Sigmoid colon (tissue), 7 donors: ENCODE measurements at places on chromosomes 2 and 18. TPM values are rescaled to one million over a fixed set of nuclear protein-coding genes. Genes with fewer than 3 reads are reported as not detected.

GRCh38 chr18:12838178-12838634, 45.8 kb downstream of the PTPN2 start:
- DNase-seq: peak; percentile 70

- DNase-seq: no peak
Measured at GRCh38 chr18:33576999-33577646, 896 bp upstream of the ASXL3 start.

DNA sequence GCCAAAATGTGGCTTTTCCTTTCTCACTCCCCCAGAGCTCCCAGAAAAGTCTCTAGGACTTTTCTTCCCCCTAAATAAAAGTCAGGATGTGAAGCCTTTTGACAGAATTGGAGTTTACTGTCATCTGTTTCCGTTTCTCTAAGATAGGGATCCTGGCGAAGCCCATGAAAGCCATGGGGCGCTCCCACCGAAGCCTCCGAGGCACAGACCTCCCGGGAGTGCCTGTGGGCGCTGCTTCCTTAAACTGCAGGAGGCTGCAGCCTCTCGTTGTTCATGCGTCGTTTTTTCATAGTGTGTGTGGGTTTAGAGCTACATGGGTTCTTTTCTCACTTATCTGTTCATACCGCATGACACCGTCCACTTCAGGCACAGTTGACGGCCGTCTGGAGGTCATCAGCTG, 56.8 kb downstream of the ASAP2 start:
- no peak for DNase-seq

The SERPINB11 gene
- polyA plus RNA-seq: not detected

- DNase-seq: no peak
Measured at GRCh38 chr18:3983351-3983969, 471.6 kb downstream of the DLGAP1 start.
